A375 (cell line): ENCODE measurements at places on chromosomes 11 and 22. TPM values are rescaled to one million over a fixed set of nuclear protein-coding genes. Genes with fewer than 3 reads are reported as not detected.

Gene C11orf91
- 0.19 and 0.30 TPM in 2 replicates for total RNA-seq

Gene DGCR6L
- total RNA-seq, result 41.2 and 48.0 TPM in 2 replicates

Gene UBQLNL
- total RNA-seq, result not detected in 2 replicates

Gene MPZL3
- total RNA-seq, result not detected in 2 replicates

Gene OR51B5
- 15.1 and 23.2 TPM in 2 replicates for total RNA-seq

Gene FAM180B
- total RNA-seq, result 0.13 and 1.4 TPM in 2 replicates

Gene MAPK8IP2
- total RNA-seq, result 0.03 and 0.04 TPM in 2 replicates

Gene AAMDC
- total RNA-seq, result 13.8 and 19.3 TPM in 2 replicates

Gene OR5F1
- not detected in 2 replicates for total RNA-seq

Gene APOBEC3H
- 0.40 and 2.1 TPM in 2 replicates for total RNA-seq

Gene PNPLA3
- total RNA-seq, result 2.5 and 5.7 TPM in 2 replicates

Gene MYRF
- 3.1 and 4.8 TPM in 2 replicates for total RNA-seq

Gene ASRGL1
- total RNA-seq, result 15.8 and 22.9 TPM in 2 replicates

Gene SNU13
- 150 and 170 TPM in 2 replicates for total RNA-seq

Gene ANGPTL5
- not detected in 2 replicates for total RNA-seq

Gene VPREB1
- total RNA-seq, result not detected in 2 replicates

Gene DMC1
- 23.9 and 35.7 TPM in 2 replicates for total RNA-seq

Gene CDC42BPG
- 0.29 and 0.57 TPM in 2 replicates for total RNA-seq

Gene OVOL1
- total RNA-seq, result 0.11 TPM in 2 replicates

Gene OR4C13
- total RNA-seq, result not detected in 2 replicates

Gene OR6T1
- 0.21 TPM in 1 of 2 replicates, not detected in the other for total RNA-seq

Gene GAL3ST3
- total RNA-seq, result 0.30 and 0.34 TPM in 2 replicates

Gene GUCD1
- 87.6 and 91.1 TPM in 2 replicates for total RNA-seq

Gene SLC29A2
- 4.5 and 6.0 TPM in 2 replicates for total RNA-seq

Gene ZP1
- total RNA-seq, result 1.3 and 3.2 TPM in 2 replicates

Gene EHF
- 0.58 and 0.68 TPM in 2 replicates for total RNA-seq

Gene RBFOX2
- 62.4 and 81.8 TPM in 2 replicates for total RNA-seq

Gene SLC6A5
- not detected in 2 replicates for total RNA-seq

Gene RAG2
- total RNA-seq, result not detected in 2 replicates

Gene PTPN5
- total RNA-seq, result not detected in 2 replicates

Gene SMTN
- 58.8 and 66.7 TPM in 2 replicates for total RNA-seq

Gene OR51A2
- not detected in 2 replicates for total RNA-seq

Gene ST3GAL4
- 307 and 354 TPM in 2 replicates for total RNA-seq
